ENCODE measurements at places on chromosomes 7 and 10.

DNA sequence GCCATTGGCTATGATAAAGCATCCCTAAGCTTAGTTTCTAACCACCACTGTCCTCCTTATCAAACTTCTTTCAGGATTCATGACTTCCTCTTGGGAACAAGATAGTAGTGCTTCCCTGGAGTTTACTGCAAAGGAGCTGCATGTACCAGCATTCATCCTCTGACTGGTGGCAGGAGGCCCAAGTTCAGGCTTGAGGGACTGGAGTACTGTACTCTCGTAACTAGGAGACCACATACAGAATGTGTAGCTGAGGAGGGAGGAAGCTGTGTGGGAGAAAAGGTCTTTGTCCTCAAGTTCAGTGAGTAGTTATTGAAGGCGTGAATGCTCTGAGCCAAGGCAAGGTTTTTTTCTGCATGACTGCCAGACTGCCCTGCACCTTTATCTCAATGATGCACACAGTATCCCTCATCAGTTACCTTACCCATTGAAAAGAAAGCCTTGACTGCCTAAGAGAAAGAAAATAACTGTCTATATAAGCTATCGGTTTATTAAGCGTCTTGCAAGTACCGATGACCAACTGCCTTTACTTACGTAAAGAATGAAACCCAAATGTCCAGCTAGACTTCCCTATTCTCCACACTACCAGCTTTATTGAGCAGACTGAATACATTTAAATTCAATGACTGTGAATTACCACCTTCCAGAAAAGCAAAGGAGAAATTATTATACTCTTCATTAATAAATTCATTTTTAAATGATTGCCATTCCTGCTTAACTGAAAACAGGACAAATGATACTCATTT is 12.8 kb downstream of the SCRN1 start:
- no peak for DNase-seq

DNA sequence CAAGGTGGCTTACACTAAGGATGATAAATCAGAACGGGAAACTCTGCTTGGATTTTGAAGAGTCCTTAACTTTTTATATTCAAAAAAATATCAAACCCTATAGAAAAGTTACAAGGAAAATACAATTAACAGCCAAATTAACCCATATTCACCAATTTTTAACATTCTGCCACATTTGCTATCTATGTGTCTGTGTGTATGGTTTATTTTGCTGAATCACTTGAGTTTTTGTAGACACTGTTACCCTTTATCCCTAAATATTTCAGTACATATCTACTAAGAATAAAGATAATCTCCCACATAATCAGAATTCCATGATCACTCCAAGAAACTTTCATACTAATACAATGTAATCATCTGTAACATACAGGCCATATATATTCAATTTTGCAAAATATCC is 1.2 kb upstream of the SRPK2 start:
- no peak for DNase-seq

GRCh38 chr10:133017203-133017601 is 70.5 kb upstream of the ADGRA1 start:
- DNase-seq: no peak

GRCh38 chr7:34158368-34159153 is 253.2 kb downstream of the BMPER start:
- no peak for DNase-seq

- DNase-seq: no peak
These were observed 1.6 kb downstream of the C7orf25 start for GRCh38 chr7:42910306-42910705.

DNA sequence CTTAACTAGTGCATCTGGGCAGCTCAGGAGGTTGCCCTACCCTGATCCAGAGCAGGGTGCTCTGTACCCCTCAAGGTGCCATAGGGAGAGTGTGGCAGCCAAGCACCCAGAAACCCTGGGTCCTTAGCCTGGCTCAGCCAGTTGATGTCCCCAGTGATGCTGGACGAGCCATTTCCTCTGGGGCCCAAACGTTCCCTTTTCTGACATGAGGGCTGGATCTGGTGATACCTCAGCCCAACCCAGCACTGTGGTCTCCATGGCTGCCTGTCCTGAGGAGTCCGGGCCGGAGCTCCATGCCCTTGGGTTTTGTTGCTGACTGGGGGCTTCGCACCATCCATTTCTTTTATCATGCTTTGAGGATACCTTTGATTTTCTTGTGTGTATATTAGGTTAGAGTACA is 87.9 kb upstream of the IKZF1 start:
- no peak for DNase-seq

GRCh38 chr10:65907199-65907712 is 1018.6 kb upstream of the LRRTM3 start:
- no peak for DNase-seq

GRCh38 chr10:11026773-11027172 is 9.1 kb downstream of the CELF2 start:
- no peak for DNase-seq

GRCh38 chr10:22597138-22597537 is 117.2 kb downstream of the PIP4K2A start:
- DNase-seq: no peak

- no peak for DNase-seq
These were observed 46.3 kb downstream of the EEPD1 start for GRCh38 chr7:36199329-36199728.

- DNase-seq: no peak
These were observed 7.2 kb downstream of the ADAMTS14 start for GRCh38 chr10:70679498-70679897.

GRCh38 chr10:104897696-104898095 is 256.6 kb downstream of the SORCS3 start:
- DNase-seq: no peak

DNA sequence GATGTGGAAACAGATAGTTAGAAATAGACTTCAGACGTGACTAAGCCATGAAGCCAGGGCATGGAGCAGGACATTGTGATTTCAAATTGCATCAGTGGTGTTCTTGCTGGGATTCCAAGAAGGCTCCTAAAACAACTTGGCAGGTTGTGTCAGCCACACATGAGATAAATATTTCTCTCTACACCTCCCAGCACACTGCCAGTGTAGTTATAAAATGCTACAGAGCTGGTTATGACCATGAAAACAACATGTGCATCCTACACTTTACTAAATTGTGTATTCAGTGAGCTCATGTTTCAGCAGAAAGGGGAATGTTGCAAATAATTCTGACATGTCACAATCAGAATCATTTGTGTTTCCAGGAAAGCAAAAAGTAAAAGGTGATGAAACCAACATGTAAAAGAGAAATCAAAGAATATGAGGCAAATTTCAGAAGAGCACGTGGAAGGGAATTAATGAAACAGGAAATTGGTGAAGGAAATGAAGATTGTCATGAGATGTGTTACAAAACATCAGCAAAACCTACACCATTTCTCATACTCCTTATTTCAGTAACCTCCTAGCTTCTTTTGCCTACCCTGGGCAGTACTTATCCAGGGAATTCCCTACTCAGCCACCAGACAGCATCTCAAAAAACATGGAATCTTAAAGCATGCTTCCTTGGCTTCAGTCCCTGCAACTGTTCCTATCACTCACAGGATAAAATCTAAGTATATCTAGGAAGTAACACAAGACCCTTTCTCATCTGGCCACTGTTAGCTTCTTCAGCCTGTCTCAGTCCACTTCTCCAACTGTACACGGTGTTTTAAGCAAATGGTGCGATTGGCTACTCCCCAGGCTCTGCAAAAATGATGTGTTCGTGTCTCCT is 5.8 kb upstream of the CYP3A7 start:
- no peak for DNase-seq

GRCh38 chr10:16117305-16117695 is 257.0 kb upstream of the MINDY3 start:
- DNase-seq: no peak

GRCh38 chr7:946256-946996 is 8.1 kb downstream of the ADAP1 start:
- no peak for DNase-seq

GRCh38 chr7:54060643-54061042 is 481.5 kb upstream of the VSTM2A start:
- no peak for DNase-seq

DNA sequence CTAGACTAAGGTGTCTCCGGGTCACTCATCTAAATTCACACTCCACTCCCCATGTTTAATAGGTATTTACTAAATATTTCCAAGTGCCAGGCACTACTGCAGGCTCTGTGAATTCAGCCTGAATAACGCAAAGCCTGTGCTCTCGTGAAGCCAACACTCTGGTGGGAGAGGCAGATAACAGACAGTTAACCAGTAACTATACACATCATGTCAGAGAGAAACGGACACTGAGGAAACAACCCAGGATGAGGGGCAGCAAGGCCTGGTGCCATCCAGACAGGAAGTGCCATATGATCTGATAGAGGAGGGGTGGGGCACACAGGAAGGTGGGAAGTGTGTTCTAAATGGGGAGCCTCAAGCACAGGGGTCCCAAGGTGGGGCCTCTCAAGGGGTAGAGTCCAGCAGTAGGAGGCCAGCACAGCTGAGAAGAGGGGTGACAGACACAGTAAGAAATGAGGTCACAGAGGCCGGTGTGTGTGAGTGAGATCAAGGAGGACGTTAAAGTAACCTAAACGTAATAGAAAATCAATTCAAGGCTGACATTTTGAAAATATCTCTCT is 85.3 kb downstream of the LARP4B start:
- no peak for DNase-seq

DNA sequence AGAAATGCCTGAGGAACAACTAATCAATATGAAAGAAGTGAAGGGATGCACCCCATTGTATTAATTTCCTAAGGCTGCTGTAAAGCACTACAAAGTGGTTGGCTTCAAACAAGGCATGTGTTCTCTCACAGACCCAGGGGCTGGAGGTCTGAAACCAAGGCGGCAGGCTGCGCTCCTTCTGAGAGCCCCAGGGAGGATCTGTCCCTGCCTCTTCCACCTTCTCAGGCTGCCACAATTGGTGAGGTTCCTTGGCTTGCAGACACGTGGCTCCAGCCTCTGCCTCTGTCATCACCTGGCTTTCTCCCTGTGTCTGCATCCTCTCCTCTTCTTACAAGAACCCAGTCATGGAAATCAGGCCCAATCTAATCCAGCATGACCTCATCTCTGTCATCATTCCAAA is 110.1 kb downstream of the TNS3 start:
- DNase-seq: no peak

DNA sequence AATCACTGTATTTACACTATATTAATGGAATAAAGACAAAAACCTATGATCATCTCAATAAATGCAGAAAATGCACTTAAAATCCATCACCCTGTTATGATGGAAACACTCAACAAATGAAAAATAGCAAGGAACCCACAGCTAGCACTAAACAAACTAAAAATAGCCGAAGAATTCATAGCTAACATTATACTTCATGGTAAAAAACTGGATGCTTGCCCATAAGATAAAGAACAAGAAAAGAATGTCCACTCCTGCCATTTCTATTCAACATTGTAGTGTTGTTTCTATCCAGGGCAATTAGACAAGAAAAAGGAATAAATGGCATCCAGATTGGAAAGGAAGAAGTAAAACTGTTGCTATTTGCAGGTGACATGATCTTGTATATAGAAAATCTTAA is 142.1 kb downstream of the STK31 start:
- no peak for DNase-seq

DNA sequence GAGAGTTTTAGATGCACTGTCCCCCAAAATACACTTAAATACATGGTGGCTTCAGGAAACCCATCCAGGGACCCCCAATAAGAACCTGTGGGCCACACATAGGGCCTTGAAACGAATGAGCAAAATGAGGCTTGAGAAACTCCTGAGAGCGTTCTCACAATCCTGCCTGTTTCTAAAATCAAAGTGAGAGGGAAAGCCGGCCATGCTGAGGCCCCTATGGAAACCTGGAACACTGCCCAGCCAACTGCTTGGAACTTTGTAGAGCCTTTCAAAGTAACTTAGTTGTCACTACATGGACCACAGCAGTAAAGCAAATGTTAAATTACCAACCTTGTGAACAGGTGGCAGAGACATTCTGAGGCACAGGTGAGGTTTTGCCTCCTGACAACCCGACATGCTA is 13.4 kb downstream of the SGMS1 start:
- DNase-seq: no peak

GRCh38 chr10:117374506-117375359 is 507 bp downstream of the PDZD8 start:
- no peak for DNase-seq

DNA sequence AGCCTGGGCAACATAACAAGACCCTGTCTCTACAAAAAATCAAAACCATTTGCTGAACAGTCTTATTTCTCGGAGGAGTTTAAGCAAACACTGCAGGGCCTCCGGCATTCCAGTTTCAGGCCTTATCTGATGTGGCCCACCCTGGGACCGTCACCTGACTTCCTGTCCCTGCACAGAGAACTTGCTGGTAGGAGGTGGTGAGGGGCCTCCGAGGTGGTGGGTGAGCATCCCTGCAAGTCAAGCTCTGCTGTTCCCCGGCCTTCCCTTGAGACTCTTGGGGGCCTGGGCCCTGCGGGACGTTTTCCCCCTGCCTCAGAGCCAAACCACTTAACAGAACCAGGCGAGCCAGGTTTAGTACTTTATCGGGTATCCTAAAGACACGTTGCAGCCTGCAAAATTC is 44.5 kb upstream of the AP5Z1 start:
- no peak for DNase-seq

GRCh38 chr10:46253076-46254006 is 33.5 kb upstream of the ANTXRL start:
- no peak for DNase-seq

DNA sequence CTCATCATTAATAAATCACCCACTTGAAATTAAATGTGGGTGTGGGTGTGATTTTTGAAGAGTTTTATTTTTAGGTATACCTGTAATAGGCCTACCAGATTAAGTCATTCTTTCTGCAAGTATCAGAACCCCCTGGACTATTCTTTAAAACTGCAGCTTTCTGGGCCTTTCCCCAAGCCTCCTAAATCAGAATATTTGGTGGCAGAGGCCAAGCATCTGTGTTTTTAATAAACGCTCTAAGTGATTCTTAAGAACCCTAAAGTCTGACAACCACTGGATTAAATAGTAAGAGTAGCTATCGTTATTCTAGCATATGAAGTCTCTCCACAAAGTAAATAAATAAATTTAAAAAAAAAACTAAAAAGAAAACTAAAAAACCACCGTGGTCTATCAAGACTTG is 703.0 kb upstream of the NRP1 start:
- no peak for DNase-seq

- DNase-seq: no peak
These were observed 12.9 kb downstream of the TTYH3 start for GRCh38 chr7:2644562-2645273.

- DNase-seq: no peak
These were observed 60.3 kb upstream of the ZC3HAV1 start for GRCh38 chr7:139169816-139170215.

GRCh38 chr10:67770537-67770936 is 67.5 kb downstream of the DNAJC12 start:
- no peak for DNase-seq

Measured in esophagus squamous epithelium (tissue), 5 donors.